ENCODE measurements at places on chromosomes 11 and 22.

DNA sequence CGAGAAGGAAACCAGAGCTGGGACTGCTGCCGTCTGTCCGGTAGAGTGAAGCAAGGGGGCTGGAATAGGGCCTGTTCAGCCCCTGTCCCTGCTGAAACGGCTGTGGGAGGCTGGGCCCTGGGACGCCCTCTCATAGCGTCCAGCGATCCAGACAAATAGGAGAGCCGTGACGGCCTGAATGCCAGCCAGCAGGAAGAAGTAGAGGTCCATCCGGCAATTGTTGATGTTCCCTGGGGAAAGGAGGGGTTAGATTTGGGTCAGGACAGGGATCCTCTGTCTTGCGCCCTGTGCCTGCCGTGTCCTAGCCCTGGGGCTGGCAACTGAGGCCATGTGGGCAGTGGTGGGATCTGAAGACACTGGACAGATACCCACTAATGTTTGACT, 12.9 kb downstream of the TMEM132A start:
- DNase-seq: no peak

DNA sequence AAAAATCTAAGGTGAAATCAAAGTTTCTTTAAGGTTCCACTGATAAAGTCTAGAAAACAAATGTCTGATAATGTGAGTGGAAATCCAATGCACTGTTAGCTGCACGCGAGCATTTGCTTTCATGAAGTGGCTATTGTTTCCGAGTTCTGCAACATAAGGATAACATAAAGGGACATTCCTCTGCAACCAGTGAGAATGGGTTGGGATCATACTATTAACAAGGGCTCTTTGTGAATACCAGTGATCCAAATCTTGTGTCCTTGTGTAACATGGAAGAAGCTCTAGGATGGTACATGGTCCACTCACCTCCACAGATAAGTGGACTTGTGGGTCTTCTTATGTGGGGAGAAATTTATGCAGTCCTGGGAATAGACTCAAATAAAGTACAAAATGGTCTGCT, 24.6 kb downstream of the APIP start:
- no peak for DNase-seq

DNA sequence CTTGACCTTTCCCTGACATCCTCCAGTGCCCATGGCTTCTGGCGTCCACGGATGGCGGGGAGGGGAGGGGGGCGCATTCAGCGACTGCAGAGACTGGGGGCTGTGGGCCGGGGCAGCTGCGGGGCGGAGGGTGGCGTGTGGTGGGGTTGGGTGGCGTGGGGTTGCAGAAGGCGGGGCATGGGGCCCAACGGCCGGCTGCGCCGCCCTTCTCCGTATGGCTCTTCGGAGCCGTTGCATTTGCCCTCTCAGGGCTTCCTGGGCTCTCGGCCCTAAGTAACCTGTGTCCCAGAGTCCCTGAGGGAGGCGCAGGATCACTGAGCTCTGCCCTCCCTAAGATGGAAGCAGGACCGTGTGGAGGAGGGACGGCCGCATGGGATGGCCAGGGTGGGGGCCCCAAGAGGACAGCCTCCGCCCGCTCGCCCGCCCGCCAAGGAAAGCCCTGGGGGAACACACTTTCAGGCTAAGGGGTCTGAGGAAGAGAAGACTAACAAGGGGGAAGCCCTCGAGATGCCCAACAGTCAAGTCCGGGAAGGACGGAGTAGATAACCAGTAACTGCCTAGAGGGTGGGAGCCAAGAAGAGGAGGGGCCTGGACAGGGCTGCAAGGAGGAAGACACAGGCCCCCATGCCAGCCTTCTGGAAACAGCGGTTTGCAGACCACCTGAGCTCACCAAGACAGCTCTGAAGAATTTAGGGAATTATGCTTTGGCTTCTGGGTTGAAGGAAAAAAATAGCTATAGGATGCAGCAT, 9.2 kb upstream of the AIFM3 start:
- no peak for DNase-seq

GRCh38 chr22:26642465-26643417, 14.6 kb upstream of the MIAT start:
- DNase-seq: no peak

GRCh38 chr11:38392176-38392575, 1794.1 kb upstream of the RAG2 start:
- no peak for DNase-seq

GRCh38 chr11:132779497-132779896, 752.8 kb downstream of the OPCML start:
- DNase-seq: no peak

- no peak for DNase-seq
These were observed 52.6 kb downstream of the IGSF9B start for GRCh38 chr11:133903875-133904817.

DNA sequence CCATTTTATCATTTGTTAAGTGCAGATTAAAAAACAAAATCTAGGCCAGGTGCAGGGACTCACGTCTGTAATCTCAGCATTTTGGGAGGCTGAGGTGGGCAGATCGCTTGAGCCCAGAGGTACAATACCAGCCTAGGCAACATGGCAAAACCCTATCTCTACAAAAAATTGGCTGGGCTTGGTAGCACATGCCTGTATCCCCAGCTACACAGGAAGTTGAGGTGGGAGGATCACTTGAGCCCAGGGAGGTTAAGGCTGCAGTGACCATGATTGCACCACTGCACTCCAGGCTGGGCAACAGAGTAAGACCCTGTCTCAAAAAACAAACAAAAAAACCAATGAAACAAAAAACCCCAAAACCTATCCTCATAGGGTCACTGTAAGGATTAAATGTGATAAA, 32.9 kb downstream of the HIRA start:
- no peak for DNase-seq

DNA sequence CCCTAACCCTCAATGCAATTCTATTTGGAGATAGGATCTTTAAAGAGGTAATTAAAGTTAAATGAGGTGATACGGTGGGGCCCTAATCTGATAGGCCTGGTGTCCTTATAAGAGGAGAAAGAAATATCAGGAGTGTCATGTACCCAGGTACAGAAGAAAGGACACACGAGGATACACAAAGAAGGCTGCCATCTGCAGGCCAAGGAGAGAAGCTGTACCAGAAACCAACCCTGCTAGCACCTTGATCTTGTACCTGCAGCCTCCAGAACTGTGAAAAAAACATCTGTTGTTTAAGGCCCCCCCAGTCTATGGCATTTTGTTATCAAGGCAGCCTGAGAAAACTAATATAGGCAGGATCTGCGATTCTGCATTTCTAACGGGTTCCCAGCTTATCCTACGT, 44.2 kb downstream of the FBXO7 start:
- DNase-seq: no peak

DNA sequence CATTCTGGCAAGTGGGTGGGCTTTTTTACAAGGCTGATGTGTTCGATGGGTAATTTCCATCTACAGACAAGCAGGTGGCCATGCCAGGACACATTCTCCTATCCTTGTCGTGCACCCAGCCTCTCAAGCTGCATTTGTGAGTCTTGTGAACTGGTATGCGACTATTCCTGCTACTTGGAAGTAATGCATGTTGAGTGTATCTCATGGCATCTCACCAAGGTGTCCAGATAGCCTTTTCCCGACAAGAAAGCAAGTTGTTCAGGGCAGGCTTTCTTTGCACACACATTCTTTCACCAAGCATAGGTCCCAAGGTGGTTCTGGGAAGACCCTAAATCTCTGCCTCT, 18.8 kb upstream of the SYT13 start:
- no peak for DNase-seq
